OCI-LY7 (cell line): ENCODE measurements at places on chromosomes 1 and 21. TPM values are rescaled to one million over a fixed set of nuclear protein-coding genes. Genes with fewer than 3 reads are reported as not detected.

- peak; percentile 80 for DNase-seq
Measured at GRCh38 chr1:160951443-160952128, 3.0 kb downstream of the ITLN2 start.

COL16A1 gene
- total RNA-seq, result not detected in 2 replicates

SPOCD1 gene
- 1.0 and 1.1 TPM in 2 replicates for total RNA-seq

GRCh38 chr1:177366091-177366490 is 195.3 kb downstream of the BRINP2 start:
- no peak for DNase-seq

DNA sequence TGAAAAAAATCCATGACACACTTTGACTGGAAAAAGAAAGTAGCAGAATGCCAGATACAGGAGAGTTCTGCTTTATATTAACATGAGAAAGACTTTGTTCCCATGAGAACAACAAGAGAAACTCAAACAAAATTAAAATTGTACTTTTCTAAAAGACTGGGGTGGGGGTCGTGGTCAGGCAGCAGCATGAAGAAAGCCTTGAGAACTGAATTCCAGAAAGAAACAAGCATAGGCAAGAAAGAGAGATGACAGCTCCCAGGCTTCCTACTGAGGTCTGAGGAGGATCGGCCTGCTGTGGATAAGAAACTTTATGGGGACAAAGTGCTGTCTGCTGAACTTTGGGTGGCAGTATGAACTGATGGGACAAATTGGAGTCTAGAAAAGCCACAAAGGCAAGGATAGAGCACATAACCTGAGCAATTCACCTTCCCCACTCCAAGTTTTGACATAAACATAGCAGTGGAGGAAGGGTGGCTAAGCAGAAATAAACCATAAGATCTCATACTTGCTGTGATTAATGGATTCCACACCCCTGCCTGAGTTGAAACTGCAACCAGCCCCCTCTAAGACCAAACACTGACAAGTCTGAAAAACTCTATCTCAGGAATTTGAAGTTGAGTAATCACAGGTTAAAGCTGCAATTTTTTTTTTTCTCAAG is 43.7 kb downstream of the COL6A1 start:
- no peak for DNase-seq
